Activated CD8-positive, alpha-beta memory T cell treated with anti-CD3 and anti-CD28 coated beads, Interleukin-2, amount 50 U/mL, for 4 hours (primary cell): ENCODE measurements at places on chromosomes 12 and 14.

DNA sequence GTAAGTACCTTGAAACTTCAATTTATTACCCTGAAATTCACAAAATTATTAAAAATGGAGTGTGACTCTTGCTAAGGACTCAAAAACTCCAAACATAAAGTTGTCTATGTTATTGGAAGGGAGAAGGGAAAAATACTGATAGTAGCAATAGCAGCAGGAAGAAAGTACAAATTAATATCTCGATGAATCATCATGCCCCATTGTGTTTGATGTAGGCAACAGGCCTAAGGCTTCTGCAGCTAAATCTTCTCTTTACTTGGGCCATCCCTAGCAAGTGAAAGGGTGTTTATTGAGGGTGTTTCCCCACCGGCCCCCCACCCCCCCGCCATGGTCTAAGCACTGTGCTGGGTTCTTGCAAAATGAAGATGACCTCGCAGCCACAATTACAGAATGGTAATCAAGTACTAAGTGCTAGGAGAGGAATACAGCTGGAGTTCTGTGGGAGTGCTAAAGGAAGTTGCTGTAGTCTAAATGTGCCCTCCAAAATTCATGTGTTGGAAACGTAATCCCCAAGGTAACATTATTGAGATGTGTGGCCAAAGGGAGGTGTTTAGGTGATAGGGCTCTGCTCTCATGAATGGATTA, 76.5 kb downstream of the SNAPC1 start:
- DNase-seq: no peak

DNA sequence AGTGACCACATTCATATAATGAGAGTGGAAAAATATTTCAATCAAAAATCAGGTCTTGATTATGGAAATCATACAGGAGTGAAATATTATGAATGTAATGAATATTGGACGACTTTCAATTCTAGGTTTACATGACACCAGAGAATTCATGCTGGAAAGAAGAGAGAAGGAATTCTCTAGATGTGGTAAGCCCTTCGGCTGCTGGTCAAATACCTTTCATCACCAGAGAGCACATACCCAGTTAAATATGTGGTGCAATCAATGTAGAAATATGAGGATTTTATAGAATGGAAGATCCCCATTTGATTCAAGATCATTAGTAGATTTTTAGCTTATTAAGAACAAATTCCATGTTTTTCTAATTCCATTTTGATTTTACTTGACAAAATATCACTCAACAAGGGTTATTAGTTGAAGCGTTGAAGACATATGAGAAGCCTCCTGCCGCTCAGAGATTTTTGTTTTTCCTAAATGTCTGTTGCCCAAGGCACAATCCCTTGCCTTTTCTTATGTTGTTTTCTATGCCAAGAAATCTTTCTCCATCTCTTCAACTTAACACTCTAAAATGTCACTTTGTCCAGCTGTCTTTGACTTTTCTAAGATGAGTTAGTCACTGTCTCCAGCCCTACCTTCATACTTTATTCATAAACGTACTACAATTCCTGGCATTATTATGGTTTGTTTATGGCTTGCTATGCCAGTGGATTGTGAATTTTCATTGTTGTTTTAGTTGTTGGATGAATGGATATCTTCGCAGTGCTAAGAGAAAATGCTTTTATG, 72.8 kb upstream of the ZDHHC17 start:
- DNase-seq: no peak

GRCh38 chr14:31510222-31510621, 22.4 kb upstream of the GPR33 start:
- DNase-seq: no peak

DNA sequence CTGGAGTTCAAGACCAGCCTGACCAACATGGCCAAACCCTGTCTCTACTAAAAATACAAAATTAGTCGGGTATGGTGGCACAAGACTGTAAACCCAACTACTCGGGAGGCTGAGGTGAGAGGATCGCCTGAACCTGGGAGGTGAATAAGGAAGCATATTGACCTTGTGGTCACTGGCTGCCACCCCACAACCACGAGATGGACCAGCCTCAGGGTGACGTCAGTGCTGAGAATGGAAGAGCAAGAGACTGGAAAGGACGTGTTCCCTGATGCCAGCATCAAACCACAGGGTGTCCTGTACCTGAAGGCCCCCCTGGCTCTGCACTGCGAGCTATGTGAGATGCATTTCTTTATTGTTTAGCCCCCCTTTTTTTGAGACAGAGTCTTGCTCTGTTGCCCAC, 45.9 kb upstream of the BDKRB2 start:
- no peak for DNase-seq

GRCh38 chr14:94593749-94594431, 12.7 kb downstream of the SERPINA5 start:
- no peak for DNase-seq

DNA sequence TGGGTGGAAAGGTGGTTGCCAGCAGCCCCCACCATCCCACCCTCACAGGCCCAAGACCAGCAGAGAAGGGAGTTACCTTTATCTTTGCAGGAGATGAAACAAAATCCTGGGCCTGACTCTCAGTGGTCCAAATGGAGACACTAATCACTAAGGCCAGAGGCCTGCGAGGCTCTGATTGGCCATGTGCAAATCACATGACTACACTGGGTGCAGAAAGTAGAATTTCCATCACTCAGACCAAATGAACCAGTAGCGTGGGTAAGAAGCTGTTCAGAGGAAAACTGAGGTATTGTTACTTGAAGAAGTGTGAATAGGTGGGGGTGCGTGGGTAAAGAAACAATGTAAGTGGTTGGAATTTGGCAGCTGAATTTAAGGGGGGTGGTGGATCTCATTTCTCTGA, 20.2 kb upstream of the PPP1CC start:
- no peak for DNase-seq

DNA sequence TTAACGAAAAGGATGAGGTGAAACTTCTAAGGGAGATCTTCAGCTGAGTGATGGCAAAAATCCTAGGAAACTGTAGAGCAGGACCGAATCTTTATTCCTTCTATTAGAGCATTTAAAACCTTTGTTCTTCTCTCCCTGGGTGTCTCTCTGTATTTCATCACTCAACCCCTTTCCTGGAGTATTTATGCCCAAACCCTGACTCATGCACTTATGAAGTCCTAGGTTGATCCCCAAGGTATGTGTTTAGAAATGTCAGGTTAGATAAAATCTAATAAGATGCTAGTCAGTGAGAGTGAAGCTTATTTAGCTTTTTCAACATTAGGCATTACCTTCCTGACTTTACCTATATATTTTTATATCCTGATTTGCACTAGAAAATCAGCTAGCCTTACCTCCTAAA, 239.8 kb upstream of the NPAS3 start:
- DNase-seq: no peak

- DNase-seq: no peak
Measured at GRCh38 chr12:127980585-127980984, 286.4 kb upstream of the TMEM132C start.

DNA sequence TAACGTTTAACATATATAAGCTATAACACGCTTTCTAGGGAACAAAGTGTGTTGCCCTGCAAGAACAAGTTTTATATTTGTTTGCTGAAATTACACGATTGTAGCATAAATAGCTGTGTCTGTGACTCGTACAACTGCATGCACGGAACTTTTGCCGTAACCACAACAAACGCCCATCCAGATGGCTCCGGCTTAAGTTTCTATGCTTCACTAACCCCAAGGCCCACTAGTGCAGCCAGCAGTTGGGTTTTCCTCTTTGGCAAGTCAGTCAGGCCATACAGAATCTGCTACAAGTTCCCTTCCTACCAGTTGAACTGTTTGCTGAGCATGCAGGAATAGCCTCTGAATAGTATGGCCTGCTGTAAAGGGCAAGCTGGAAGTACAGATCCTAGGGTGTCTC, 12.1 kb downstream of the CSRP2 start:
- no peak for DNase-seq

GRCh38 chr14:85958069-85958468, 428.1 kb downstream of the FLRT2 start:
- DNase-seq: no peak

- peak; percentile 25 for DNase-seq
Measured at GRCh38 chr14:77375973-77376770, 722 bp downstream of the TMED8 start.

- DNase-seq: no peak
Measured at GRCh38 chr12:113333418-113333750, 1.5 kb downstream of the SLC8B1 start.

GRCh38 chr14:53167602-53168328, 14.6 kb upstream of the DDHD1 start:
- no peak for DNase-seq

DNA sequence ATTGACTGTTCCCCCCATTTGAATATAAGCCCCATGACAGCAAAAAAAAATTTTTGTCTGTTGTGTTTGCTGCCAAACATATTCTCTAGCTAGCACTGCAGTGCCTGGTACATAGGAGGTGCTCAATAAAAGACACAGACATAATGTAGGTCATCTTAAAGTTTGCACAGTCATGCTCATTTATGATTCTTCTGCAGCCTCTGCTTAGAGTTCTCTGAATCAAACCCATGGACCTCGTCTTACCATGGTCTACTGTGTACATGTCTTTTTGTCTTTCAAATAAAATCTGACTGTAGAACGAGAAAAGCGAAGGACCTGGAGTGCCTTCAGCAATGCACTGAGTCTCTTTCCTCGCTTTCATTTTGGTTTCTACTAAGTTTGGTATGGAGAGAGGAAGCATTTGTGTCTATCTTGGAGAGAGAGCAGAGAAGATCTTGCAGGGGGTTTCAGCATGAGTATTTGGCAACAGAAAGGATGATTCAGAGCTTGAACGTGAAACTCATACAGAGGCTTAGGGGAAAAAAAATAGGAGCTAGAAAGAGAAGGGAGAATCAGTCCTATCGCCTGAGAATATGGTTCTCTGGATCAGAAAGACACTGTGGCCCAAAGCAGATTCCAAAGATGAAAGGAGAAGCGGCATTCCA, 38.8 kb upstream of the TMCC3 start:
- DNase-seq: no peak

DNA sequence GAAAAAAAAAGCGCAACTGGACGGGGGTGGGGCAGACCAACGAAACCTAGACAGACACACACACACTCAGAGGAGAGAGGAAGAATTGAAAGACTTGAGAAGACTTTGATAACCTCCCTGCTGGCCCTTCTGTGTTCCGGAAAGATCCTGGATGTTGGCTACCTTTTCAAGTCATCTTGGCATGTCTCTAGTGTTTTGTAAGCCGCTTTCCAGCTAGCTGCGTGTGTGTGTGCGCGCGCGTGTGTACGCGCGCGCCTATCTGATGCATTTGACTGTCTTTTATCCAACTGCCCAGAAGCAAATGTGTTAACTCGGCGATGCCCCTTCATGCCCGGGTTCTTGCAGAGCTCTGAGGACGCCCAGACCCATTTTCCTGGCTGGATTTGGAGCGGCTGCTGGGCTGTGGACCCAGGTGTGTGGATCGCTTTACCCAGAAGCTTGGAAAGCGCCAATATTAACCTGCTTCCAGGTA, 664 bp downstream of the LRFN5 start:
- no peak for DNase-seq

DNA sequence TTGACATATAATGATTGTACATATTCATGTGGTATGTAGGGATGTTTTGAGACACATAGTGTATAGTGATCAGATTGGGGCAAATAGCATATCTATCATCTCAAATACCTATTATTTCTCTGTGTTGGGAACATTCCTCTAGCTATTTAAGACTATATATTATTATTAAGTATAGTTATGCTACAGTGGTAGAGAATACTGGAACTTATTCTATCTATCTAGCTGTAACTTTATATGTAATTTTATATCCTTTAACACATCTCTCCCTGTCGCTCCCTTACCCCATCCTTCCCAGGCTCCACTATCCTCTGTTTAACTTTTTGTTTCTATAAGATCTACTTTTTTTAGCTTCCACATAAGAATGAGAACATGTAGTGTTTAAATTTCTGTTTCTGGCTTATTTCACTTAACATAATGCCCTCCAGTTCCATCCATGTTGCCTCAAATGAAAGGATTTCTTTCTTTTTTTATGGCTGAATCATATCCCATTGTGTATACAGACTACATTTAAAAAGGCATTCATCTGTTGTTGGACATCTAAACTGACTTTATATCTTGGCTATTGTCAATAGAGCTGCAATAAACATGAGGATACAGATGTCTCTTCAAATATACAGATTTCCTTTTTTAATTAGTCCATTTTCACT, 102.1 kb upstream of the GZMB start:
- no peak for DNase-seq

GRCh38 chr12:56212361-56212760, 9.4 kb downstream of the RNF41 start:
- DNase-seq: no peak

DNA sequence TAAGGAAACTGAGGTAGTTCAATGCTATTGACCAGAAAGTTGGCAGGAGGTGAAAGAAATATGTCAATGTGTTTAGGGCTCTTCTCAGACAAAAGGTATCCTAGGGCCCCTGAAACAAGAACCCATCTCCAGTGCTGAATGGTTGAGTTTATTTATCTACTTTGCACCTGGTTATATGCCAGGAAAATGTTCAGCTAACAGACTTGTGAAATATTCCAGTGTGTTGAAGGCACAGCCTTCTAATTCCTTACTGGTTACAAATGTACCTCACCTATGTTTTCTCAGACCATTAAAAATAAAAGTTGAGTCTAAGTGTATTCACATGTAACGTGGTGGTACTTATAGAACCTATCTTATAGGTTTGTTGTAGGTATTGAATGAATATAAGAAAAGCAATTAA, 511.7 kb upstream of the SEL1L start:
- no peak for DNase-seq

- DNase-seq: no peak
Measured at GRCh38 chr12:52532636-52533035, 12.4 kb upstream of the KRT5 start.

- no peak for DNase-seq
Measured at GRCh38 chr12:120540445-120540844, 6.3 kb downstream of the RNF10 start.

DNA sequence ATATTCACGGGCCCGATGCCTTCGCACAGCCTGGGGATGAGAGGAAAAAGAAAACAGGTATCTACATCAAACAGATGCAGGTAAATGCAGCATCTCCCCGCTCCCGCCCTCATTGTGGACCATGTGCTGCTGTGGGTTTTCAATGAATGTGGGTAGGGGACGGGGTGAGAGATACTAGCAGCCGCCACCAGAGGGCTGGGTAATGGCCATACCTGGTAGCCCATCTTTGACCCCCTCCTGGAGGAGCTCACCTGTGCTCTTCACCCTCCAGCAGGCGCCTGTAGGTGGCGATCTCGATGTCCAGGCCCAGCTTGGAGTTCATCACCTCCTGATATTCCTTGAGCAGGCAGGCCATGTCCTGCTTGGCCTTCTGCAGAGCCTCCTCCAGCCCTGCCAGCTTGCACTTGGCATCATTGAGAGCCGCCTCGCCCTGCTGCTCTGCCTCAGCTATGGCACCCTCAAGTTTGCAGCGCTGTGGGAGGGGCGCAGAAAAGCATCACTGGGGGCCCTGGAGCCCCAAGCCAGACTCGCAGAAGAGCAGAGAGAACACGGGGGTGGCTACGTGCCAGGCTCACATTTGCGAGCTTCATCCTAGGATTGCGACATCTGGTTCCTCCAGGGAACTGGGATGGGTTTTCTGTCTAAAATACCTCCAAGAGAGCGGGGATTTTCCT, 10.2 kb downstream of the KRT82 start:
- DNase-seq: no peak
